Activated T-helper 1 cell treated with anti-CD3 and anti-CD28 coated beads, Interleukin-2, amount 50 U/mL, for 16 hours (primary cell): ENCODE measurements at places on chromosomes 3 and 15.
A peak's percentile ranks its signal among the peaks of the same experiment; 100 is the strongest.

DNA sequence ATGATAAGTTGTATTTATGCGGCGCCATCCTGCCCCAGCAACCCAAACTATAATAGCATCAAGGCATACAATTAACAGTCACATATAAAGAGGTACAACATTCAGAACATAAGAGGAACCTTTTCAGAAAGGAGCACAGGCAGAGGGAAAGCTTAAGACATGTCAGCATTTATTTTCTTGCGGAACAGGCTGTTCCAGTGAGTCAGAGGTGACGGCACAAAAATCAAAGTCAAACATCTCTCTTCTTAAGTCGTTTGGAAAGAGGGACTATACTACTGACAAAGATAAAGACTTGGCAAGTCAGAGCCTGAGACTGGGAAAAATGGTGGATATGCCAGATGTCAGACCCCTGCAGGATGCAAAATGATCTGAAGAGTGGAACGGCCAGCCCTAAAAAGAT lies 128.4 kb downstream of the CTNNB1 start:
- no peak for DNase-seq

GRCh38 chr15:27847775-27848710 lies 251.1 kb downstream of the OCA2 start:
- no peak for DNase-seq

DNA sequence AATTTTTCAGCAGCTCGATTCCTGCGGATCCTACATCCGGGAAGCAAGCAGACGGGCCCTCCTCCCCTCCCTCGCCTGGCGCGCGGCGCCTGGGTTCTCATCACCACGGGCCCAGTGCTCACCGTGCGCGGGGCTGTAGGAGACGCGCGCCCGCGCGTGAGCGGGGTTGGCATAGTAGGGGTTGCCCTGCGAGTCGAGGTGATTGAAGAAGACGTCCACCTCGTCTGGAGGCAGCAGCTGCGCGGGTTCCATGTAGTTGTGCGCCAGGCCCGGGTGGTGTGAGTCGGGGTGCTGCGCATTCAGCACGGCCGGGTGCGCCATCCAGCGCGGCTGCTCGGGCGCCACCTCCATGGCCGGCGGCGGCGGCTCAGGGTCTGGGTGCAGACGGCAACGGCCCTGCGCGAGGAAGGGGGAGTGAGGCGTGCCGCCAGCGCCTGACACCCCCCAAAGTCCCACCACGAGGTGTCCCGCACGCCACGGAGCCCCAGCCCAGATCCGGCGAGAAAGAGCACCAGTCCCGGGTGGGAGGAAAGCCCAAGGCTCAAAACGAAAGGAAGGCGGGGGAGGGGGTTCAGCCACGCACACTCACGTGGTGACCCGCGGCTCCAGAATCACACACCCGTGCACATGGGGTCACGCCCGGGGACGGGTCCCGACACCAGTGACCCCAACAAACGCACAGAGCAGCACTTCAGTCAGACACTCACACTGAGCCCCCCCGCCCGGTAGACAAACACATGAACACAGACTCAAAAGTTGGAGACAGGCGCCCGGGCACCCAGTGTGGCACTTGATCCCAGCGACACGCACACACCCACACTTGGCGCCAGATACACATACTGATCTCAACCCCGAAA lies 6.1 kb downstream of the GATA2 start:
- no peak for DNase-seq

GRCh38 chr3:125212509-125213363 lies at the start of gene SLC12A8:
Gene SLC12A8 (minus strand): TSS chr3:125212748. CDS start chr3:125211349, 1,399 bp downstream.
- DNase-seq, result no peak

GRCh38 chr3:186640929-186641328 lies 730 bp downstream of the FETUB start:
- DNase-seq, result no peak

DNA sequence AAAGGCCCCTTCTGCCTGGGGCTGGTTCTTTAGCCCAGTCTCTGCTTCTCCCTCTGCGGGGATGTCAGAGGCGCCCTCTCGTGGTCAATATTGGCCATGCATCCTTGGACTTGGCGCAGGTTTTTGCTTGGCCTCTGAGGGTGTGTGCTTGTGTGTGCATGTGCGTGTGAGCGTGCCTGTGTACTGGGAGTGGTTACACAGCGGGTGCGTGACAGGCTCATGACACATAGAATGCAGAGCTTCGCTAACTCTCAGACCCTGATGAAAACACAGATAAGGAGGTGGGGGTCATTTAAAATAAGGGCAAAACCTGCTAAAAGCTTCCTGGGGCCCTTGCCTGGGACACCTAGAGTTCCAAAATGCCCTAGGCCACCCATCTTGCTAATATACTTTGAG lies 160.9 kb downstream of the SMAD6 start:
- peak; percentile 57 for DNase-seq

- no peak for DNase-seq
These were observed 393.6 kb upstream of the PROK2 start for GRCh38 chr3:72178463-72179106.

DNA sequence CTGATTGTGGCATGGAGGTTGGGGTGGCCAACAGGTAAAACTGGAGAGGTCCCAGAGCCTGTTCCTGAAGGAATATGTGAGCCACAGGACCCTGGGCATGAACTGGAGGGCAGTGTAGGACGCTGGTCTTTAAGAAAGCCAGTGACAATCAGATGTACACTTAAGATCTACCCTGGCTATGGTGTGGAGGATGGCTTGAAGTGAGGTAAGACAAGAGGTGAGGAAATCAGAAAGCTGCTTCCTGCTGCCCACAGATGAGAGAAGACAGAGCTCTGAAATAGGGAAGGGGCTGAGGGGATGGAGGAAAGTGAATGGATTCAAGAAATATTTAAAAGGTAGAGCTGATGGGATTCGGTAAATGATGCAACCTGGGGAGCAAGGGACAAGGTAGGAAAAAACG lies 22.7 kb upstream of the KLHL6 start:
- no peak for DNase-seq

GRCh38 chr15:33780011-33780768 lies 188.1 kb upstream of the CHRM5 start:
- no peak for DNase-seq

GRCh38 chr3:40129981-40130380 lies 179.5 kb upstream of the EIF1B start:
- DNase-seq, result no peak

DNA sequence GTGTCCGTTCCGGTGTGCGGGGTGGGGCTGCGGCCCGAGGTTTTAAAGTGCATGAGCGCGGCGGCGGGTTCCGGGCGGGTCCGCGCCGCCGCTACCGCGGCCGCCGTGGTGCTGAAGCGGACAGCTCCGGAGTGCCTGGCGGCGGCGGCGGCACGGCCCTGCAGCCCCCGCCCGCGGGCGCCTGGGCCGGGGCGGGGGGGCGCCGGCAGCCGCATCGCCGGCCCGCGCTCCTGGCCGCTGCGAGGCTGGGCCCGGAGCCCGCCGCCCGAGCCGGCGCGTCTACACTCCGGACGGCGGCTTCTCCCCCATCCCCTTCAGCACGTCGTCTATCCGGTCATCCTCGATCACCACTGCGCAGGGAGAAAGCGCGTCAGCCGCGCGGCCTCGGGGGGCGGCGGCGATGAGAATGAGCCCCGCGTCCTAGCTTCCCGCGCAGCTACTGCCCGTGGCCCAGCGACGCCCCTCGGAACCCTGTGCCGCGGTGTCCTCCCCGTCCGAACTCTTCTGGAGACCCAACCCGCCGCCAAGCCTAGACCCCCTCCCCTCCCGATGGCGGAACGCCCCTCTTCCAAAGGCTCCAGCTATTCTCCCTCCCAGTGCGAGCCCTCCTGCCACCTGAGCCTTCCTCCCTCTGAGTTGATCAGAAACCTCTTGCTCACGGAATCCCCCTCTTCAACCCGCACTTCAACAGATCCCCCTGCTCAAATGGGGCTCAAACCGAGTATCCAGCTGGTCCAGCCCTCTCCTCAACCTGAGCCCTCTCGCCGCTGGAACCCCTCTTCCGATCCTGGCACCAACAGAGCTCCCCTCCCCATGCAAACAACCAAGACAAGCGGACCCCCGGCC lies 1.3 kb downstream of the CAMK2N2 start:
- DNase-seq, result no peak

DNA sequence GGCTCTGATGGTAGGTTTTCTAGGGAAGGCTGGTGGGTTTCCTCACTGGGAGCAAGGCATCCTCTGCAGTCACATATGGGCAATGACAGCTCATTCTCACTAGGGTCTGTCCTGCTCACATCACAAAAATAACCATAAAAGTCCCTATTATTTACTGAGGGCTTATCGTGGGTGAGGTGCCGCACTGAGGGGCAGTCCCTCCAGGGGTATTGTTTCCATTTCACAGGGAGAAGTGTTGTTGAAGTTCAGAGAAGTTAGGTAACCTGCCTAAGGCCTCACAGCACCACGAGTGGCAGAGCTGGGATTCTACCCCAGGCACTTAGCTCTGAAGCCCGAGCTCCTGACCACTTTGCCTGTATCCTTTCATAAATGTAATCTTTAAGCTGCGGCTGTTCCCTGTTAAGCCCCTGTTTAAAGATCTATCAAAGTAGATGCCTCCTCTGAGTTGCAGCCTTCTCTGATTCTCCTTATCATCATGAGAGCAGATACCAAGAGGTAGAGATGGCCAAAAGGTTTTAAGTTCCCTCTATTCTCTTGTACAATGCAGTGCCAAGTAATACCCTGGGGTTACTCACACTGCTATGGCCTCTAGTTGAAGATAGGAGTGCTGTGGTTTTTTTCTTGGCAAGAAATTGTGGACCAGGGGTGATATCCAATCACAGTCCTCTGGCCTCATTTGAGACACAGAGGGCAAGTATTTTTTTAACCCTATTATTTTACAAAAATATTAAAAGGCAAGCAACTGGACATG lies 107.0 kb downstream of the RPLP1 start:
- DNase-seq, result no peak

GRCh38 chr15:69158201-69158842 lies 2.1 kb upstream of the GLCE start:
- no peak for DNase-seq

DNA sequence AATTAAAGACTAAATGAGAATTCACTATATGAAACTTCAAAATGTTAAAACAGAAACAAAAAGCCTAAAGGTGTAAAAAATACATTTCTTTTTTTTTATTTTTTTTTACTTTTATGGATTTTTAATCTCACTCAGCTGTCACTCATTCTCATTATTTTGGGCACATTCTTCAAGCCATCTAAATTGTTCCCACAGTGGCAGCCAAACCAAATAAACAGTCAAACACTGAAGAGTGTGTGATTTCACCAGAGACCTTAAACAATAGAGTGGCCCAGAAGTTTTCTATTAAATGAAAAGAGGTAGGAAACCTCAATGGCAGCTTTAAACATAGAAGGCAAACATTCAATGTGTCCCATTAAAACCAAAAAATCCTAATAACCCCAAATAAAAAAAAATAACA lies 616.1 kb downstream of the OTOL1 start:
- no peak for DNase-seq

- DNase-seq, result no peak
These were observed 10.1 kb downstream of the UBP1 start for GRCh38 chr3:33430061-33430460.

- no peak for DNase-seq
These were observed 54.7 kb upstream of the CD47 start for GRCh38 chr3:108145578-108145977.

DNA sequence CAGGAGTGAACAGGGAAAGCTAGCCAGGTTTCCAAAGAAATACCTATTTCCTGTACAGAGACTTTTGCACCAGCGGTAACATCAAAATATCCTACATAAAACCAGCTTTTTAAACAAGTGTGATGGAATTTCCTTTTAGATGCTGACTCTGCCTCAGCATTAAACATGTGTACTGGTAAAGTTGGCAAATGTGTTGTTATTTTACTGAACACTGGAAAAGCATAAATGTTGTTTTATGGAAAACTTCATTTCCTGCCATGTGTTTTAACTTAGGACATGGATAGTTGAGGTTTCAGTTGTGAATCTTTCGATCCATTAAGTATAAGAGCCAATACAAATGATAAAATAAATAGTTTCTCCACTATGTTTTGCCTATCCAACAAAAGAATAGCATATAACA lies 15.7 kb downstream of the OXNAD1 start:
- no peak for DNase-seq

- DNase-seq, result no peak
These were observed 67.9 kb upstream of the TMEM115 start for GRCh38 chr3:50427217-50427616.

GRCh38 chr3:134348524-134348923 lies 25.7 kb downstream of the AMOTL2 start:
- no peak for DNase-seq

- no peak for DNase-seq
These were observed 35.1 kb upstream of the SPTBN5 start for GRCh38 chr15:41928637-41929620.

- no peak for DNase-seq
These were observed 1460.1 kb downstream of the OTOL1 start for GRCh38 chr3:162956711-162957110.

DNA sequence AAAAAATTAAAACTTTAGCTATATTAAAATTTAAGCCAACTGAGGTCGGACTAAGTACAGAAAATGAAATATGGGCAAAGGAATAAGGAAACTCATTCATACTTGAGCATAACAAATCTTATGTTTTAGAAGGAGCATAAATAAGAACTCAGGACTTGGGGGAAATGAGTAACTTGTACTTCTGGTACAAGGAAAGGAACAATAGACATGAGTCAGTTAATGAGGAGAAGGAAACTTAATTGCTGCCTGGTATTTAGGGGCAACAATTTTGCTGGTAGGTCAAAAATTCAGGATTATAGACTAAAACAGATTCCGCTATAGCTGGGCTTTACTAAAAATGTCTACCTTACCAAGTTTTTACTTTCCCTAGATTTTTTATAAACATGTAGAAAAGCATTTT lies 113.1 kb downstream of the MYO5A start:
- no peak for DNase-seq

GRCh38 chr3:167110901-167111300 lies 269.2 kb downstream of the ZBBX start:
- no peak for DNase-seq

GRCh38 chr3:128210711-128211110 lies 57.4 kb downstream of the EEFSEC start:
- no peak for DNase-seq

DNA sequence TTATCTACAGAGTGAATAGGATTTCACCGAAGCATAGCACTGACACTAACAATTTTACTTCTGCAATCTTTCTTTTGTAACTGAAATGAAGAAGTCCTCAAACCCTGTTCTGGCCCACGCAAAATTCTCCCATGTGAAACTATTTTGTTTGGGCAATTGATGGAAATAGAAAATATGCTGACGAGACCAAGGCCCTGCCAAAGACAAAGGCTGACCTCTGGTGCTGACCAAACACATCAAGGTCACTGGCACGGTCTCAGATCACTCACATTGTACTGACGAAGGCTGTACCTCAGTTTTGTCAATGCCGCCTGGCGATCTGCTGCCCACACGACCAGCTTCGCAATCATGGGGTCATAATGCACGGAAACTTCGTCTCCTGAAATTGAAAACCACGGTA lies 58.4 kb upstream of the DCUN1D1 start:
- no peak for DNase-seq
